Ureter (tissue), 1 donor: ENCODE measurements at places on chromosomes 12 and 14.

DNA sequence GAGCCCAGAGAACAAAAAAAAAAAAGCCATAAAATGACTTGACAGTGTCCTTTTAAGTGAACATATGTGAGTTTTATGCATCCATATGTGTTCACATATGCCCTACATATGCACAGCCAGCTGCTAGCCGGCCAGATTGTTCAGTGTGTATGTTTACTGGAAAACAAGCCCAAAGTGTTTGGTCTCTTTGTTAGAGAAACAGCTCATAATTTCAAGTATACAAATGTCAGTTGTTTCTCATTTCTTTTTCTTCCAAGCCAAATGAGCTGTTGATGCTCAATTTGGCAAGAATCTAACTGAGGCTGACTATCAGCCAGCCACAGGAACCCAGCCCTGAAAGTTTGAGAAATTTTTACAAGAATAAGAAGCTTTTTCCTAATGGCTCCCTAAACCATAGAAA lies 60.8 kb upstream of the TSPAN8 start:
- no peak for DNase-seq

DNA sequence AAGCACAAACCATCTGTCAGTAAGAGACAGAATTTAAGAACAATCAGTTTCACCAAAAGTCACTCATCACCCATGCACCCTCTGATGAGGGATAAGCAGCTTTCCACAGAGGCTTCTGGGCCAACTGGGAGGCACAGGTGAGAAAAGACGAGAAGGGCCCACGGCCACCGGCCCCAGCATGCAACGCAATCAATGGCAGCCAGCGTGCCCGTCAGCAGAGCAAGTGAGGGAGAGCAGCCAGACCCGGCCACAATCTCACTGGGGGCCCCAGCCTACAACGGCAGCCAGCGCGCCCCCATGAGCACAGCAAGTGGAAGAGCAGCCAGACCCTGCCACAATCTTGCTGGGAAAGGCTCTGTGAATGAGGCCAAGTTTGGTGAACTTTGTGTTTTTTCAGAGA lies 13.3 kb downstream of the ANKLE2 start:
- DNase-seq, result no peak

- DNase-seq, result no peak
These were observed 21.7 kb downstream of the FBRSL1 start for GRCh38 chr12:132511516-132512196.

GRCh38 chr12:2154050-2154449 lies 101.3 kb downstream of the CACNA1C start:
- DNase-seq, result no peak

- peak; percentile 70 for DNase-seq
These were observed 211.7 kb upstream of the FKBP4 start for GRCh38 chr12:2583091-2583497.
